K562 (cell line): ENCODE measurements at places on chromosomes 1 and 21. TPM values are rescaled to one million over a fixed set of nuclear protein-coding genes. Genes with fewer than 3 reads are reported as not detected.

The FCRL3 gene
- total RNA-seq = not detected in 2 replicates

DNA sequence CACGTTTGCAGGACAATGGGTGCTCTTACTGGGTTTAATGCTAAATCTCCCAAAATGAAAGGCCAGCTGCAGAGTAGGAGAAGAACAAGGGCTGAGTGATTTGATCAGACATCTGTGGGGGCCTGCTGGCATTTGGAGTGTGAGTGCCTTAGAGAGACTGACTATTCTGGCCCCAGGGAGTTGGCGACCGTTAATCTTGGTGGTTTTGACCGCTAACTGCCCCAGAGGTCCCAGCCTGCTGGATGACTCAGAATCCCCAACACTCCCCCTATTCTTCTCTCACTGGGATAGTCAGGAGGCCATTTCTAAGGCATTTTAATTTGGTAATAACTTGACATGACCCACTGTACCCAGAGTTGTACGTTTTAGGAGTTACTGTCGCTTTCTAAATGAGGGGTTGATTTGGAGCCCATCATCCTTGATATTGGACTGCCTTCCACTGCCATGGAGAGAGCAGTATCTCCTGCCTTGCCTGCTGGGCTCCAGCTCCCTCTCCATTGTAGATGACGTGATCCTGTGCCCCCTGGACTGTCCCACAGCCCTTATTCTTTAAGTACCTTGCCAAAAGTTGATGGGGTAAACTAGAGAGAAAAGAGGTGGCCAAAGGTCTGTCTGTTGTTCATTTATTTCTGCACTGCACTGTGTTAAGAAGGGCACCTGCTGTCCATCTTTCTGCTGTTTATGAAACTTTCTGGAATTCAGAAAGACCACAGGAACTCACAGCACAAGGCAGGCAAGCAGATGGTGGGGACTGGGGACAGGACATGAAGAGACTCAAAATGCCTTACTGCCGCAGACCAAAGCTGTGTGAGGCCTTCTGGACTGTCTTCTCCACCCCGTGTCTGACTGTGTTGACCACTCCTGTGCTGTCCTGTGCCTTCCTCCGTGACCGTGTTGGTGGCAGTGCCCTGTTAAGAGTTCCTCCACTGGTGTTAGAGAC lies 98.2 kb upstream of the ARTN start:
- no peaks in the 10 kb centered on the region for H3K27me3 ChIP-seq
- peak overlapping the region; percentile 82 for H3K27ac ChIP-seq
- H3K36me3 ChIP-seq = peaks cover 14% of the 10 kb centered on the region; the same call in 1 of the 3 replicates
- peaks cover 41% of the 10 kb centered on the region for H3K4me1 ChIP-seq
- no peak overlapping the region for H3K4me3 ChIP-seq

GRCh38 chr1:17763995-17764394 lies 8.9 kb downstream of the ACTL8 start:
- H3K4me3 ChIP-seq = no peak overlapping the region
- DNase-seq = no peak
- H3K4me1 ChIP-seq = no peaks in the 10 kb centered on the region; the same call in 2 of the 3 replicates
- no peaks in the 10 kb centered on the region for H3K36me3 ChIP-seq
- H3K27ac ChIP-seq = no peak overlapping the region

The OR2L3 gene
- total RNA-seq = not detected in 2 replicates

- H3K36me3 ChIP-seq = peaks cover 91% of the 10 kb centered on the region
- DNase-seq = peak; percentile 73
- no peaks in the 10 kb centered on the region for H3K27me3 ChIP-seq
- H3K27ac ChIP-seq = peak overlapping the region; percentile 5; the same call in 1 of the 3 replicates
Observed at GRCh38 chr1:35894183-35894582, 11.2 kb downstream of the AGO1 start.

GRCh38 chr1:54798769-54799641 lies 2.1 kb downstream of the TTC22 start:
- no peak overlapping the region for H3K27ac ChIP-seq
- H3K4me3 ChIP-seq = no peak overlapping the region
- H3K27me3 ChIP-seq = peaks cover 12% of the 10 kb centered on the region; the same call in 2 of the 3 replicates

DNA sequence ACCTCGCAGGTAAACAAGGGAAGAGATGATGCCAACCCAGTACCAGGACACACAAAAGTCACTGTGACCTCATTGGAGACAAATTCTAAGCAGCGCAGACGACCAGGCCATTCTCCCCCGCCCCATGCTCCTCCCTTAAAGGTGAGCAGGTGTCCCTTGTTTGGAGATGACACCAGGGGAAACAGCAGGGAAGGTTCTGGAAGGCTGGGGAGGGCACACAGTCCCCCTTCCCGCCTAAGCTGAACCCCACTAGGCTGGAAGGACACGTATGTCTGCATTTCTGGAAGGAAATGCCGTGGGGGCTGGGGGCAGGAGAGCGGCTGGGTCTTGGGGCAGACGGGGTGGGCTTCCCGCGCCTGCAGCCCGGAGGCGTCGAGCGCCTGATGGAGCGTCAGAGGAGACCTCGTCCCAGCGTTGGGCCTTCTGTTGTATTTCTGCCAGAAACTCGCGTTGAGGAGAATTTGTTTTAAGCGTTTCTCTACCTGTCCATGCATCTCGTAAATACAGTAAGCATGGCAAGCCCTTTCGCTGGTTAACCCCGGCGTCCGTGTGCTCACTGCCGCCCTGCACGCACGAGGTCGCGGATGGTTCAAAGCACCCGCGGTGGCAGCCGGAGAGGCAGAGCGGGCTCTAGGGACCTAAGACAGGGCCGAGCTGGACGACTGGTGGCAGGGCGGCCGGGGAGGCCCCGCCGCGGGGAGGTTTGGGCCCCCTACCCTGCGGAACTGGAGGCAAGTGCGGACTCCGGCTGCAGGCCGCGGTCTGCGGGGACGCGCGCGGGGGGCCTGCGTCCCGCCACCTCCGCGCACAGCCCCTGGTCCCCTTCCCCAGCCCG lies 1.2 kb upstream of the LHX4 start:
- no peaks in the 10 kb centered on the region for H3K36me3 ChIP-seq
- peak overlapping the region; percentile 49 for H3K4me3 ChIP-seq
- DNase-seq = peak; percentile 63
- no peak overlapping the region for H3K27ac ChIP-seq
- no peaks in the 10 kb centered on the region; the same call in 2 of the 3 replicates for H3K4me1 ChIP-seq
- peaks cover 76% of the 10 kb centered on the region for H3K27me3 ChIP-seq

DNA sequence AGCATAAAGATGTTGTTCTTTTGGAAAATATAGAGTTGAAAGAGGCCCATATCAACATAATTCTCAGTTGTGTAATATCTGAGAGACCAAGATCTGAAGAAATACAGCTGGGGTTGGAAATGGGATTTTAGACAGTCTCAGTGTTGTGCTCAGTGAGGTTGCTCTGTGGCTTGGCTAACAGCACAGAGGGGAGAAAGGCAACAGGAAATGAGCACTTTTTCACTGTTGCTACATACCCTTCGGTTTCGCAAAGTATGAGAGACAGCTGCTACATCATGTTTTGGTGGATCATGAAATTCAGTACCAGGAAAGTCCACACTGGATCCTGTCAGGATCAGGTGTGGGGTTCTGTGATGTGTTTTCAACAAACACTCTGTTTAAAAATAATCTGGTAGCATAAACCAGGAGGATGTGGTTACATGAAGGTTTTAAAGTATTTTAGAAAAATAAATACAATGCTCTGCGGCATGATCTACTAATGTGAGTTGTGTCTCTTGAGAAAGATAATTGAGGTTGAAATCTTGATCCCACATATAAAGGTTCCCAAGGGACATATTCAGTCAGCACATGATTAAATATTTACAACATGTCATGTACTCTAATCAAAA lies 7.0 kb upstream of the GPR88 start:
- peaks cover 9% of the 10 kb centered on the region for H3K27me3 ChIP-seq
- H3K4me1 ChIP-seq = no peaks in the 10 kb centered on the region; the same call in 2 of the 3 replicates
- DNase-seq = no peak
- no peak overlapping the region for H3K27ac ChIP-seq
- H3K36me3 ChIP-seq = no peaks in the 10 kb centered on the region

- H3K36me3 ChIP-seq = no peaks in the 10 kb centered on the region
- H3K27ac ChIP-seq = no peak overlapping the region
Observed at GRCh38 chr1:159790237-159790917, 9.6 kb downstream of the DUSP23 start.

DNA sequence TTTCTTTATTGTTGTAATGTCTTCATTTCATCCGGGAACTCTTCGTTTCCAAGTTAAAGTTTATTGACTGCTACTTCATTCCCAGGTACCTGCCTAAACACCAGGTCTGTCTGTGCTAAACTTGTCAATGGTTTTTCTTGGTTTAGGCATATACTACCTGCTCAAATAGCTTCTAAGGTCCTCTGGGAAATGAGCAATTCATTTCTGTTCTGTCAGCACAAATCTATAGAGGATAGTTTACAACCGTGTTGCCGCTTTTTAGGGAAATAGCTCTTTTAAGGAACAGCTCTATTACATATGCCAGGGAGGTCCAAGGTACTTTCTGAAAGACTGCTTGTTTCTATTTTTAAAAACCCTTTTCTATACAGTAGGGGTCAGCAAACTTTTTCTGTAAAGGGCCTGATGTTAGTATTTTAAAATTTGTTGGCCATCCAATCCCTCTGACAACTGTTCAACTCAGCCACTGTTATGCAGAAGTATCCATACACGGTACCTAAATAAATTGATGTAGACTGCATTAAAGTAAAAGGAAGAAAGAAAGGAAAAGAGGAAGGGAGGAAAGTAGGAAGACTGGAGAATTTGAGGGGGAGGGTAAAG lies 222.7 kb upstream of the PTBP2 start:
- H3K27me3 ChIP-seq = no peaks in the 10 kb centered on the region
- H3K4me1 ChIP-seq = no peaks in the 10 kb centered on the region
- DNase-seq = no peak
- no peaks in the 10 kb centered on the region for H3K36me3 ChIP-seq
- H3K27ac ChIP-seq = no peak overlapping the region

DNA sequence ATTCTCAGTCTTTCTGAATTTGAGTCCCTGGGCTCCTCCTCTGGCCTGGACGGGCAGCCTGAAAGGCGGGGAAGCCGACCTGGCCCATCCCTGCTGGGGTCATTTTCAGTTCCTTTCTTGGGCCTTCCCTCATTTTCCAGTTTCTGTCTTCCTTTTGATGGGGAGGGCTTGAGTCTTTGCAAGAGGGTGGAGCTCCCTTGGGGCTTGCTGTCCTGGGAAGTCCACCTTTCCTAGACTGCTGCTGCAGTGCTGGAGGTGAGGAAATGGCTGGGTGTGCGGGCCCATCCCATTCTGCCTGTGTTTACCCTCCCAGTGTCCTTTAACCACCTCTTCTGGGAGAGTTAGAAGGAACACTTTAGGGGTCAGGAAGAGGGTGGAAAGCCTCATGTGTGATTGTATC lies 40.4 kb upstream of the SYNC start:
- peaks cover 36% of the 10 kb centered on the region for H3K4me1 ChIP-seq
- no peaks in the 10 kb centered on the region for H3K36me3 ChIP-seq

DNA sequence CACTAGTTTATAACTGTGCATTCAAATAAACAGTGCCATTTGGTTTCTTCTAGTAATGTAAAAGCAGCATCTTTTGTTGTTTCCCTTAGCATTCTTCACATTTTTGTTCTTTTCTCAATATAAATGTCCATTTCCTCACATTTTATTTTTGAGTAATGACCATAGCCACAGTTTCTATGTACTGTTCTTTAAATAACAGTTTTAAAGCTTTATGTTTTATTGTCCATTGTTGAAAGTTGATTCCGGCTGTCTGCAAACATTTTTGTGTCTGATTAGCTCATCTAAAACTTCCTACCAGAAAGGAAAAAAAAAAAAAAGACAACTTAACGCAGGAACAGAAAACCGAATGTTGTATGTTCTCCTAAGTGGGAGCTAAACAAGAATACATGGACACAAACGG lies 139.7 kb downstream of the MAGI3 start:
- no peak for DNase-seq
- no peak overlapping the region for H3K4me3 ChIP-seq
- H3K27me3 ChIP-seq = no peaks in the 10 kb centered on the region
- no peak overlapping the region for H3K27ac ChIP-seq

- no peak overlapping the region for H3K27ac ChIP-seq
- peaks cover 71% of the 10 kb centered on the region for H3K27me3 ChIP-seq
- DNase-seq = no peak
- no peaks in the 10 kb centered on the region for H3K36me3 ChIP-seq
- H3K4me1 ChIP-seq = peaks cover 24% of the 10 kb centered on the region
- no peak overlapping the region for H3K4me3 ChIP-seq
Observed at GRCh38 chr1:90708826-90709225, 8.3 kb downstream of the BARHL2 start.

GRCh38 chr1:184297244-184297750 lies 89.5 kb upstream of the C1orf21 start:
- DNase-seq = no peak
- H3K27me3 ChIP-seq = no peaks in the 10 kb centered on the region
- H3K4me1 ChIP-seq = no peaks in the 10 kb centered on the region; the same call in 2 of the 3 replicates
- no peak overlapping the region for H3K4me3 ChIP-seq
- H3K36me3 ChIP-seq = no peaks in the 10 kb centered on the region
- H3K27ac ChIP-seq = no peak overlapping the region

DNA sequence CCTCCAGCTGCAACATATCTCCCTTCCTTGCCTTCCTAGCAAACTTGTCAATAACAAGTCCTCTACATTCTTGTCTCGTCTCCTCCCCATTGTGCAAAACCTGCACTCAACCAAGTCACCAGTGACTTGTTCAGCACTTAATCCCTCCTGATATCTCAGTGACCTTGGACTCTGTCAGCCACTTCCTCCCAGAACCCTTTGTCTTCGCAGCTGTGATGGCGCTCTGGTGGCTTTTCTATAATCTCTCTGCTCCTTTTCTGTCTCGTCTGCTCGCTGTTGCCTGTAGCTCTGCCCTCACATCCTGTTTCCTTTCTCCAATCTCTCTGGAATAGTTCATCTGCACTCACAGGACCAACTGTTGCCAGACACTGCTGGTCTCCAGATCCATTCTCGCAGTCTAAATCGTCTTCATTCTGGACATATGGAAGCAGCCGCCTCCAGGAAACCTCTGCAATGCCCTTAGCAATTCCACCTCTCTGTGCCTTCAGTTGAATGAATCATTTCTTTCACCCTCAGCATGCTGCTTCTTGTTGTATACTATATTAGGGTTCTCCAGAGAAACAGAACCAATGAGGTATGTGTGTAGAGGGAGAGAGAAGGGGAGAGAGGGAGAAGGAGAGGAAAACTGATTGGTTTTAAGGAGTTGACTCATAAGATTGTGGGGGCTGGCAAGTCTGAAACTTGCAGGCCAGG lies 17.4 kb upstream of the IFNAR2 start:
- DNase-seq = no peak
- H3K36me3 ChIP-seq = no peaks in the 10 kb centered on the region
- H3K4me3 ChIP-seq = no peak overlapping the region

DNA sequence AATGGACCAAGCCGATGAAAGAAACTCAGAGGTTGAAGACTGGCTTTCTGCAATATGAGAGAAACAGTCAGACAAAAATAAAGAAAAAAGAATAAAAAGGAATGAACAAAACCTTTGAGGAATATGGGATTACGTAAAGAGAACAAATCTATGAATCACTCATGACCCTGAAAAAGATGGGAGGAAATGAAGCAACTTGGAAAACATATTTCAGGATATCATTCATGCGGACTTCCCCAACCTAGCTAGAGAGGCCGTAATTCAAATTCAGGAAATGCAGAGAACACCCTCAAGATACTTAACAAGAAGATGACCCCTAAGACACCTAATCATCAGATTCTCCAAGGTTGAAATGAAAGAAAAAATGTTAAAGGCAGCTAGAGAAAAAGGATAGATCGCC lies 705.3 kb upstream of the CHRM3 start:
- DNase-seq = no peak
- H3K27me3 ChIP-seq = no peaks in the 10 kb centered on the region
- H3K4me1 ChIP-seq = no peaks in the 10 kb centered on the region
- H3K4me3 ChIP-seq = no peak overlapping the region
